NCI-H1436 (cell line): ENCODE measurements at places on chromosomes 5 and 9.
A peak's percentile ranks its signal among the peaks of the same experiment; 100 is the strongest.

DNA sequence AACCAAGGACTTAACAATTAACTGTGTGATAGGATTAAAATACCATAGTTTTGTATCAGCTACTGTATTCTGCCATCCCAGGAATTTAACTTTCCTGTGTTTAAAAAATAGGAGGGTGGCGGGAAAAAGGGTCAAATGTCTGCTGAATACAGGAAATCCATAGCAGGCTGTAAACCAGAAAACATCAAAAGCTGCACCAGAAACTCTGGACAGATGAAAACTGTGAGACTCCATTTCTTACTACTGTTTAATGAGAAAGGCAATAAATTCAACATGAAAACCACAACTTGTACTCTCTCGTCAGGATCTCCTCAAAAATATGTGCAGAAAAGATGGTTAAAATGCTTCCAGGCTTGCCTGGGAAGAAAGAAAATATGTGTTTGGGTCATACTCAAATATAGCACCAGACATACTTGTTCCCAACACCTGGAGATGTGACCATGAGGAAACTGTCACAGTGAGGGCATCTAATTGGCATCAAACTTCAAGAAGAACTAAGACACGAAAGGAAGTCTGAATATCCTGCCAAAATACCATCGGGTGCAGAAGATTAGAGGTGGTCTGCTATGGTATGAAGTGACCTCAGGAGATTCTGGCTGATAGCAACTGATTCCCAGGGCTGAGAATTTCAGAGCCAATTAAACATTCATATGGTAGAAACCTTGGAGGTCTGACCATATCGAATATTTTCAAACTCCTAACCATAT is 164.7 kb upstream of the TARS1 start:
- no peak for DNase-seq

DNA sequence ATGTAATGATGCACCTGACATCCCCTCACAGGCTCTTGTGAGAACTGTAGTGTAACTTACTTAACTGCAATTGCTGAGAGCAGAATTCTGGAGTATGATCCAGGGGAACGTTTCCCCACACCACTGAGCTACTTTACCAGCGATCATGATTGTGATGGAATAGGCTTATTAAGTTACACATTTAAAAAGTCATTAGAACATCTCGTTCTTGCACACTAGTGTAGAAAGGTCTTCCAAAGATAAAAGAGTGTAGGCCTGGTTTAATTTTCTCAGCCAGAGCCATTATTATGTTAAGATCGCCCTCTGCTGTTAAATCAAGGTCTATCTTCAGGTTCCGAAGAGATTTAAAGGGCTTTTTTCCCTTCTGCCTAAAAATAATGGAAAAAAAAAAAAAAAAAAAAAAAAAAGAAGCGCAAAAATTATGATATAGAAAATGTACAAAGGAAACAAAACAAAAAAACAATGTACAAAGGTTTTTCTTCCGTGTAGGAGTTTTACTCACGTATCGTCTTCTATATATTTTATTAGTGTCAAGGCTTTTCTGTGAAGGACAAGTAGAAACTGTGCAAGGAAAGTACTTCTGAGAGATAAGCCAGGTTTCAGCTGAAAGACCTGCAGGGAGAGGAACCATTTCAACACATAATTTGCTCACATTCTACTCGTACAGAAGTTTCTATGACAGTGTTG is 18.6 kb upstream of the MOB3B start:
- peak; percentile 31 for DNase-seq

GRCh38 chr5:149730620-149731331 is 666 bp downstream of the PPARGC1B start:
- no peak for DNase-seq

DNA sequence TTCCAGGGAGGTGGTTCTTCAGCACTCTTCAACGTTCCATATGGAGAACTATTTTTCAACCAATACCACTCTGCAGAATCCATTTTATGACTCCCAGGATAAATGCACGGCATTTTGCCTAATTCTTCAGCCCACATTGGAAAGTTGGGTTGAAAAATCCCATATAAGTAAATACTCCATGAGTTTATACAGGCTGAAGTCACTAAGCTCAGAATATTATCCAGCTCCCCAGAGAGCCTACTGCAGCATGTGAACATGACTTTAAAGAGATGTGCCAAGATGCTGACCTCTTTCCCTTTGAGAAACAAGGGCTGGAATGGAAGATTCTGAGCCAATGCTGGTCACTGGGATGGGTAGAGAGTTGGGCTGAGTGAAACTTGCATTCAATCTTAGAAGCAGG is 111.9 kb upstream of the SLIT3 start:
- DNase-seq: no peak

- DNase-seq: no peak
These were observed 69.0 kb upstream of the FAM169A start for GRCh38 chr5:74934949-74935751.

- no peak for DNase-seq
These were observed 433.4 kb upstream of the BRINP1 start for GRCh38 chr9:119802621-119803020.

GRCh38 chr9:33659921-33660320 is 135.4 kb upstream of the PRSS3 start:
- DNase-seq: no peak

DNA sequence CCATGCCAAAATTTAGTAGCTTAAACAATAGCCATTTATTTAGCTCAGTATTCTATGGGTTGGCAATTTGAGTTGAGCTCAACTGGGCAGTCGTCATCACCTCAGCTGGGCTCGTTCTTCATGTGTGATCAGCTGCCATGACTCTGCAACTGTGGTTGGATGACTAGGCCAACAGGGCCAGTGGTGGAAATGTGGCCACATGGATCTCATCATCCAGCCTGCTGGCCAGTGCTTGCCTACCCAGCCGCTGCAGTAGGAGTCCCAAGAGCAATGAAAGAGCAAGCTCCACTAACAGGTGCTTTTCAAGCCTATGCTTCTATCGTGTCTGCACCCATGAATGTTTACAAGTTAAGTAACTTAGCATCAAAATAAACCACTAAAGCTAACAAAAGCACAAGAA is 158.0 kb downstream of the ATPSCKMT start:
- no peak for DNase-seq

GRCh38 chr5:81909677-81910076 is 62.1 kb upstream of the ATG10 start:
- no peak for DNase-seq

- no peak for DNase-seq
These were observed 79.6 kb downstream of the CSNK1A1 start for GRCh38 chr5:149471406-149472183.

DNA sequence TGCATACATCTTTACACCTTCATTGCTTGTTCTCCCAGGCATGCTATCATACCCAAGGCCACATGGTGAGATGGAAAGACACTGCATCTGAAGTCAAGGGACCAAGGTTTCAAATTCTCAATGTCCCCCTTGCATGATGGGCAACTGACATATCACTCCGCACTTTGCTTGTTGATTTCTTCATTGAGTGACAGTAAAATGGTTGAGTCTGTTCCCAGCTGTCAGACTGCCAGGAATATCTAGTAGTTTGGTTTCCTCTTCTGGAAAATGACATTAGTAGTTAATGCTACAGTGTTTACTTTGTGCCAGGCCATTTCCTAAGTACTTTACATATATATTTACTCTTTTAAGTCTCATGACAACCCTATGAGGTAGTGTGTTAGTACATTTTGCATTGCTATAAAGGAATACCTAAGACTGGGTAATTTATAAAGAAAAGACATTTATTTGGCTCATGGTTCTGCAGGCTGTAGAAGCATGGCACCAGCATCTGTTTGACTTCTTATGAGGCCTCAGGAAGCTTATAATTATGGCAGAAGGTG is 114.4 kb downstream of the PCSK1 start:
- DNase-seq: no peak

- peak; percentile 38 for DNase-seq
These were observed 93.3 kb downstream of the TLE1 start for GRCh38 chr9:81595887-81596543.

- DNase-seq: no peak
These were observed 6.2 kb upstream of the CPEB4 start for GRCh38 chr5:173881811-173882575.

DNA sequence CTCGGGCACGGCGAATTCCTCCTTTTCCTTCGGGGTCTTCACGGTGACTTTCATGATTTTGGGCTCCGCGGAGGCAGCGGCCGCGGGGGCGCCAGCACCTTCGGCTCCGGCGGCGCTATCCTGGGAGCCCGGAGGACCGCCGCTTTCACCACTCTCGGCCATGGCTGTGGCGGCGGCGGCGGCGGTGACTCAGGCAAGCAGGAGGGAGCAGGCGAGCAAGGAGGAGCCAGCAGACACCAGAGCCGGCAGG is 315 bp downstream of the UBQLN1 start:
- DNase-seq: no peak

DNA sequence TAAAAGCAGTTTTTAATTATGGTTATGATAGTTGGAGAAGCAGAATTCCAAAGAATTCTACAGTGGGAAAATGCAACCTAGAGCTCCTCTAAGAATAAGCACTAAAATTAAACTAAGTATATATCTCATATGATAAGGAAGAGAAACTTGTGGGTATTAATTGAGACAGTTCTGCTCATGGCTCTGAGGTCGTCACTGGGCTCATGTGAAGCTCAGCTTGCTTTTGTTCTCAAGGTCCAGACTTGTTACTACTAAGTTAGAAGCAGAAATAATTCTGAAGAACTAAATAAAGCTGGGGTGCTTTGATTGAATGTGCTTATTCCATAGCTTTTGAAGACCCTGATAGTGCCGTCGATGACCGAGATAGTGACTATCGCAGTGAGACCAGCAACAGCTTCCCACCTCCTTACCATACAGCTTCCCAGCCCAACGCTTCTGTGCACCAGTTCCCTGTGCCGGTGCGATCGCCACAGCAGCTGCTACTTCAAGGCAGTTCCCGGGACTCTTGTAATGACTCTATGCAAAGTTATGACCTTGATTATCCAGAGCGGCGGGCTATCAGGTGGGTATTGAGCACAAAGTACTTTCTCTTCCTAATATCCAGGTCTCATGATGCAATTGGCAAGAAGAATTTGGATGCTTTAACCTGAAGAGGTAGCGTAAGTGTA is 133.7 kb downstream of the UNC13B start:
- DNase-seq: no peak

GRCh38 chr9:81546489-81546888 is 142.9 kb downstream of the TLE1 start:
- no peak for DNase-seq

DNA sequence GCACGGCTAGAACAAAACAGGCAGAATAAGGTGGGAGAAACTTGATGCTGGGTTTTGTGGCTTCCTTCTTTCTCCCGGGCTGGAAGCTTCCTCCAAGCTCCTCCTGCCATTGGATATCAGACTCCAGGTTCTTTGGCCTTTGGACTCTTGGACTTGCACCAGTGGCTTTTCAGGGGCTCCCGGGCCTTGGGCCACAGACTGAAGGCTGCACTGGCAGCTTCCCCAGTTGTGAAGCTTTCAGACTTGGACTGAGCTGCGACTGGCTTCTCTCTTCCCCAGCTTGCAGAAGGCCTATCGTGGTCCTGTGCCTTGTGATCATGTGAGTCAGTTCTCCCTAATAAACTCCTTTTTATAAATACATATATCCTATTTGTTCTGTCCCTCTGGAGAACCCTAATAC is 364.4 kb downstream of the DNAH5 start:
- DNase-seq: no peak

GRCh38 chr9:94300470-94301301 is 27.8 kb downstream of the NUTM2F start:
- no peak for DNase-seq

DNA sequence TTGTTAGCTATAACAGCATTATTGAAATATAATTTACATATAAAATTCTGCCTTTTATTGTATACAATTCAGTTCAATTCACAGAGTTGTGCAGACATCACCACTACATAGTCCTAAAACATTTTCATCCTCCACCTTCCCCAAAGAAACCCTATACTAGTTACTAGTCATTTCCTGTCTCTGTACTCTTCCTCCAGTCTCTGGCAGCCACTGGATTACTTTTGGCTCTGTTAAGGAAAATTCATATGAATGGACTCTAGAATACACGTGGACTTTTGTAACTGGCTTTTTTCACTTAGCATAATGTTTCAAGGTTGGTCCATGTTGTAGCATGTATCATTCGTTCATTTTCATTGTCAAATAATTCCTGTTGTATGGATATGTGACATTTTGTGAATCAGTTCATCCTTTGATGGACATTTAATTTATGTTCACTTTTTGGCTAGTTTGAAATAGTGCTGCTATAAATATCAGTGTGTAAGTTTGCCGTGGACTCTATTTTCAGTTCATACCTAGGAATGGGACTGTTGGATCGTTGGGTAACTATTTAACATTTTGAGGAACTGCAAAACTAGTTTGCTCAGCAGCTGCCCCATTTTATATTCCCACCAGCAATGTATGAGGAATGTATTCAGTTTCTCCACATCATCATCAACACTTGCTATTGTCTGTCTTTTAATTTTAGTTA is 9.7 kb downstream of the ICE1 start:
- no peak for DNase-seq

GRCh38 chr9:130729145-130729544 is 35.6 kb downstream of the EXOSC2 start:
- no peak for DNase-seq

GRCh38 chr9:6692881-6693361 is 47.4 kb upstream of the GLDC start:
- no peak for DNase-seq
